Liver (tissue), 10 donors: ENCODE measurements at places on chromosomes 1 and 21.

DNA sequence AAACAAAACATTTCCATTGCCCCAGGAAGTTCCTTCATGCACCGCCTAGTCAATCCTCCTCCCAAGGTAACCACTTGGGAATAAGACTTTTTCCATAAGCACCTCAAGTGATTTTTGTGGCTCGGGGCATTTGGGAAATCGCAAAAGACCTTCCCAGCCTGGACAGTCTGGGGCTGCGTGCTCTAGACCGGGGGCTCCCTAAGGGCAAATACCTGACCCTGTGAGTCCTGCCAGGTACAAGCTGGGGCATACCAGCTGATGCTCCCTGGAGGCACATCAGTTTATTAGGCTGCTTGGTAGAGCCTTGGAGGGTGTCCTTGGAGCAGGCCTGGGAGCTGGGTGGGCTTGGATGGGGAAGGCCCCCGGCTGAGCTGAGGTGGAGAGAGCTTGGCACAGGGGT lies 34.4 kb downstream of the ALPL start:
- no peak for DNase-seq

DNA sequence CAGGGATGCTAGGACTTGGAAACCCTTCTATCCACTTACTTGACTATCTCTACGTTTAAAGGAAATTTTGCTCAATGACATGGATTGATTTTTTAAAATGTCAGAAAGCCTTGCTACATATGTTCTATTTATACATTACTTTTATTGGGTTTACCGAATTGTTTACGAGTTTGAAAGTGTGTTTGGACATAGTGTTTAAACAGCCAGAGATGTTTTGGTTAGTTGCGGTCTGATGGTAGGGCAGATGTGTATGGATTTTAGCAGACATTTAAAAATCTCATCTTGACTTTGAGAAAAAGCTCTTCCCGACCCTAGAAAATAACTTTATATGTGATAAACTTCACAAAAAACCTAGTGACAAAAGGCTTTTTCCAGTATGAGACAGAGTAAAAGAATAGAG lies 513.7 kb downstream of the PLA2G4A start:
- DNase-seq, result no peak

GRCh38 chr1:174165471-174166137 lies 6.3 kb downstream of the RABGAP1L start:
- DNase-seq, result peak; percentile 42

- DNase-seq, result no peak
Observed at GRCh38 chr1:151474745-151475144, 15.5 kb upstream of the POGZ start.

GRCh38 chr1:10788592-10789006 lies 7.8 kb downstream of the CASZ1 start:
- DNase-seq, result no peak

DNA sequence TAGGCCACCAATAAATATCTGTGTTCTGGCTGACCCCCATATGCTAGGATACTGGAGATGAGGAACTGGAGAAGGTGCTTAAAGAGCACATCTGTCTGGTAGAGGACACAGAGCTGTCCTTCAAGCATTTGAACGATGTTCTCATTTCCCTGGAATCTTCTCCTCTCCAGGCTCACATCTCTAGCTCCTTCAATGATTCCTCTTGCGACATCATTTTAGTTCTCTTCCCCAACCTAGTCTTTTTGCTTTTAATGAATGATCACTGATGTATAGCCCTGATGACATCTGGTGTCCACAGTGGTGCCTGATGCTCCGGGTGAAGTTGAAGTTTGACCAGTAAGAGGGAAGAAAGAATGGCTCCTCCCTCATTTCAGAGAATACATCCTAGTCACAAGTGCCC lies 80.8 kb upstream of the UBE2U start:
- no peak for DNase-seq

DNA sequence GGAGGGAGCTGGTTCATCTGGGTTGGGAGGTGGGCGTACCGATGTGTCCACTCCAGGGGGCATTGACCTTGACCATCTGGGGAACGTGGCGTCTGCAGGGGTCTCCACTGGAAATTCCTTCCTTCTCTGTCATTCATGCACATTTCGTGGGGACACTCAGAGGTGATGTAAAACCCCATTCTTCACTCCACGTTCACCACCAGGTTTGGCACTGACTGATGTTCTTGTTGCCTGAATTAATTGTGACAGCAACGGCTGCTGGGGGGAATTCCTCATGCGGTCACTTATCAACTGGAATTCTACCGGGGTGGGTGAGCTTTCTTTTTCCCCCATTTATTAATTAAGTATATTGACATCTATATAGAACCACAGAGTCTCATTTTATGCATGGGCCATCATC lies 18.1 kb upstream of the POFUT2 start:
- no peak for DNase-seq

DNA sequence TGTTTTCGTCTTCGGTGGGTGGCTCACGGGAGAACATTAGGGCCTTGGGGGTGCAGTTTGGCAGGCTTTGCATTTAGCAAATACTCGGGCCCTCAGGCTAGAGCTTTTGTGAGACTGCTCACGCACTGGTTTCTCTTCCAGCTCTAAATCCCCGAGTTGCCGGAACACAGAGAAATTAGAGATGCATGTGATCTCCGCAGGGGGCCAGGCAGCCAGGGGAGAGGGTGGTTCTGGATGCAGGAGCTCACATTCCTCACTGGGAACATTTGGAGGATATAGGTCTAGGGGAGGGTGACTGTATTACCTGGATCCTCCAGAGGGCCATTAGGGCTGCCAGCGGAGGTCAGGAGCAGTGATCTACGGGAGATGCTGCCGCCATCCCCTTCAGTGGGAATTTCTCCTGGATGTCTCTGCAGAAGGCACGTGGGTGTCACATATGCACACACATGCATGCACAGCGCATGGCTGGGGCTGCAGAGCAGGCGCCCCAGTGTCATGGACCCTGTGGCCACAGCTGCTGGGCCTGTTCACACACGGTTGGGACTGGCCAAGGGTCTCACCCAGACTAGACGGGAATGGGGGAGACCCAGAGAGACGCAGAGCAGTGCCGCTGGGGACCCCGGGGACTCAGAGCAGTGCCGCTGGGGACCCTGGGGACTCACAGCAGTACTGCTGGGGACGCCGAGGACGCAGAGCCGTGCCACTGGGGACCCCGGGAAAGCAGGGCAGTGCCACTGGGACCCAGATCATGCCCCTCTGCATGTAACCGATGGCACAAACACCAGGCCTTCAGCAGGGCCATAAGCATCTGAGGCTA lies 258.7 kb downstream of the CAMTA1 start:
- no peak for DNase-seq

DNA sequence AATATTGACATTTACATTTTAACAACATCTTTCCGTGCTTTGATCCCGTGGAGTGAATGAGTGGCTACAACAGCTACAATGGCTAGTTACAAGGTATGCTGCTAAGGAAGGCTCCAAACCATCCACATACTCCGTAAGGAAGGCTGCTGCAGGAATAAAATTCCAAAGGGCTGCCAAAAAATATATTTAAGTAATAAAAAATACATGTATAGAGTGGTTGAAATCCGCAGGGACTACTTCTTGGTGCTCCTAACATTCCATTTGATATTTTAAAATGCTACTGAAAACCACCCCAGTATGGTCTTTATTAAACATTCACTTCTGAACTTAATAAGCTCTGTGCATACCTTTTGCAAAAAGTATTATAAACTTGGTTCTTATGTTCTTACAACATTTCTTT lies 25.3 kb downstream of the TNFSF4 start:
- no peak for DNase-seq

DNA sequence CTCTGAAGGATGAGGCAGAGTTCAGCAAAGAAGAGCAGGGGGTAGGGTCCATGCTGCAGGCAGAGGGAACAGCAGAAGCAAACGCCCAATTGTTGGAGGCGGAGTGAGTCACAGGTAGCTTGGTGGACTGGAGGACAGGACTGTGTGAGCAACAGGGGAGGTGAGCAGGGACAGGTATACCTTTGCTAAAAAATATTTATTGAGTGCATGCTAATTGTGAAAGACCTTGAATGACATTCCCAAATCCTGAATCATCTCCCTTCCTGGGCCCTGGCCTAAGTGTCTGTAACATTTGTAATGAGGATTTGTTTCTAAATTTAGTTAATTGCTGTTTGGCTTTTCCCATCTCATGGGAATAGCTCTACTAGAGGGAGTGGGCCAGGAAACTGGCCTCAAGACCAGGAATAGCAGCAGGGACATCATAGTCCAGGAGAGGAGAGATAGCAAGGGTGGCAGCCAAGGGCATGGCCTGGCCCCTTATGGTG lies 123.7 kb downstream of the FOXD2 start:
- DNase-seq, result no peak

DNA sequence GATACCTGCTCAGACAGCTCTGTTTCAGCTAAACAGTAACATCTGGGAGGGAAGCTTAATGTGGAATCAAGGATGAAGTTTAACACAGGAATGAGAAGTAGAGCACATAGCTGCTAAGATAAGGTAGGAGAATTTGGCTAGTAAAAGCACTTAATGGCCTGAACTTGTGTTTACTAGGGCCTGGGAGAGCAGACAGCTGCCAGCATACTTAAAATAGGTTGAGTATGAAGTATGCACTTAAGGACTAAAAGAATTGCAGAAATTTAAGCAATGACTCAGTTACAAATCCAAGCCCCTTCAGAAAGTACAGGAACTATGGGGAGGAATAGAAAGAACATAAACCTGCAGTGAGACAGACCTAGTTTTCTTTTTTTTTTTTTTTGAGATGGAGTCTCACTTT lies 53.0 kb downstream of the BACH1 start:
- no peak for DNase-seq

DNA sequence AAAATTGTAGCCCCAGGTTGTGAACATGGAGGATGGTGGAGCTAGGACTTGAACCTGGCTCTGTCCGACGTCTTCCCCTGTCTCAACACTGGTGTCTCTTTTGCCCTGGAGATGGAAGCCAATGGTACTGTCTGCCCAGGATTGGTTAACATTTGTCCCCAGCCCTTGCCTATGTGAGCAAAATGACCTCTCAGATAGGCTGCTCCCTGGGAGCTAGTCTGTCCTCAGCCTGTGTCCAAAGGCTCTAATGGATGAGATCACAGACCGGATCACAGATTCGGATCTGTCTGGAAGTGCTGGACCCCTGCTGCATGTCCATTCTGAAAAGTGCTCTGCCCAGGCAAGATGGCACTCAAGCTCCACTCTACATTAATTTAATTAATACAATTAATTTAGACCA lies 394.4 kb upstream of the VAMP3 start:
- DNase-seq, result peak; percentile 9

DNA sequence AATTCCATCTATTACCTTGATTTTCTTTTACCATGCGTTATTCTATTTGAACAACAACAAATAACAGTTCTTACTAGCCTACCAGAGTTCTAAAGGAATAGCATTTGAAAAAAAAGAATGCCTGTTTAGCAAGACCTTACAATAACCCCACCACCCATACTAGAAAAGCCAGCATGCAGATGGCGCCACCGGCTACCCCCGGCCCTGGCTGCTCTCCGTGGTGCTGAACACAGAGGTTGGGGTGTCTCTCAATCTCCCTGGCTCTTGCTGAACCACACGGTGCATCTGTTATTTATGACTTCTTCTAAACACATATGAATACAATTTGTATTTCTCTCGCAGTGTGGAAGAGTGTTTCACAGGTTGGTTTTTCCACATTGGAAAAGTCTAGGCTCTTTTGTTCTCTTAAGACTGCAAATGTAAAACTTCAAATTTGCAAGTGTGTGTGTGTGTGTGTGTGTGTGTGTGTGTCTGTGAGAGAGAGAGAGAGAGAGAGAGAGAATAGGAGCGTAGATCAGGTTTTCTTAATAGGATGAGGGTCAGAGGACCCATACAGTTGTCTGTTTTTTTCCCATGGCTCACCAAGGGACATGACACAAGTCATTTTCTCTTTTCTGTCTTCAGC lies 13.6 kb downstream of the GRIK3 start:
- DNase-seq, result no peak

DNA sequence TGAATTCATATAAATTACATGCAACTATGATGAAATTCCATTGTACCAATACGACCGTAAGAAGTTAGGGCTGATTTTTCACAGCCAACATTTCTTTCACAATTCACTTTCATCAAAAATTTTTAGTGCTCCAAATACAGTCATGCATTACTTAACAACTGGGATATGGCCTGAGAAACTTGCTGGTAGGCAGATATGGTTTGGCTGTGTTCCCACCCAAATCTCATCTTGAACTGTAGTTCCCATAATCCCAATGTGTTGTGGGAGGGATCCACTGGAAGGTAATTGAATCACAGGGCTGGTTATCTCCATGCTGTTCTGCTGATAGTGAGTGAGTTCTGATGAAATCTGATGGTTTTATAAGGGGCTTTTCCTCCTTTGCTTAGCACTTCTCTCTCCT lies 244.4 kb downstream of the AKT3 start:
- no peak for DNase-seq

- DNase-seq, result no peak
Observed at GRCh38 chr1:2377751-2378440, 13.5 kb downstream of the MORN1 start.

- DNase-seq, result no peak
Observed at GRCh38 chr1:116934586-116935207, 25.0 kb downstream of the PTGFRN start.

- DNase-seq, result no peak
Observed at GRCh38 chr1:19157653-19158052, 52.4 kb downstream of the UBR4 start.

GRCh38 chr21:26136671-26137070 lies 33.9 kb downstream of the APP start:
- DNase-seq, result no peak
